H1 (cell line): ENCODE measurements at places on chromosomes 7 and 10.

GRCh38 chr7:36617408-36617807, 106.9 kb downstream of the AOAH start:
- DNase-seq = no peak

- DNase-seq = no peak
These were observed 108.0 kb downstream of the MBL2 start for GRCh38 chr10:52664629-52665028.

- no peak for DNase-seq
These were observed 129.1 kb upstream of the PPP1R3A start for GRCh38 chr7:114047889-114048288.

DNA sequence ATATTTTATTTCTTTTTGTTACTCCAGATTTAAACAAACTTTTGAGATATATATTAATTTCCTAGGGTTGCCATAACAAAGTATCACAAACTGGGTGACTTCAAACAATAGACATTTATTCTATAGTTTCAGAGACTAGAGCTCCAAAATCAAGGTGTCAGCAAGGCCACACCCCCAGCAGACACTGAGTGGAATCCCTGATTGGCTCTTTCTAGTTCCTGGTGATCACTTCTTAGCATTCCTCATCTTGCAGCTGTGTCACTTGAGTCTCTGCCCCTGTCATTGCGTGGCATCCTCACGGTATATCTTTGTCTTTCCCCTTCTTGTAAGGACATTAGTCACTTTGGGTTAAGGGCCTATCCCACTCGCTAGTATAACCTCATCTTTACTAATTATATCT, 7.6 kb upstream of the SLC26A3 start:
- no peak for DNase-seq

- DNase-seq = no peak
These were observed 52.8 kb downstream of the NAMPT start for GRCh38 chr7:106231856-106232490.

DNA sequence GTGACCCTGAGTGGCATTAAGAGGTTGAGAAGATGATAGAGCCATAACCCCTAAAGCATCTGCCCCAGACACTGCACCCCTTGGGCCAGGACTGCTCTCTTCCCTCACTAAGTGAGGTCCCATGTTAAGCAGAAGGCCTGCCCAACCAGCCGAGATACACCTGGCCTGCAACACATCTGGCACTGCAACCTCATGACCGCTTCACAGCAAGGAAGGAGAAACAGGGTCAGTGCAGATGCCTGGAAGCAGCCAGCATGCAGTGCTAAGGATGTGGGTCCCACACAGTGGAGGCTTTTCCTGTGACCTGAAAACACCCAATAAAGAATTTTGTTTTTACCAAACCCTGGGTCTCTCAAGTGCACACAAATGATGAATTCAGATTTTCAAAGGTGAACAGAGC, 7.4 kb downstream of the NOD1 start:
- DNase-seq = no peak

DNA sequence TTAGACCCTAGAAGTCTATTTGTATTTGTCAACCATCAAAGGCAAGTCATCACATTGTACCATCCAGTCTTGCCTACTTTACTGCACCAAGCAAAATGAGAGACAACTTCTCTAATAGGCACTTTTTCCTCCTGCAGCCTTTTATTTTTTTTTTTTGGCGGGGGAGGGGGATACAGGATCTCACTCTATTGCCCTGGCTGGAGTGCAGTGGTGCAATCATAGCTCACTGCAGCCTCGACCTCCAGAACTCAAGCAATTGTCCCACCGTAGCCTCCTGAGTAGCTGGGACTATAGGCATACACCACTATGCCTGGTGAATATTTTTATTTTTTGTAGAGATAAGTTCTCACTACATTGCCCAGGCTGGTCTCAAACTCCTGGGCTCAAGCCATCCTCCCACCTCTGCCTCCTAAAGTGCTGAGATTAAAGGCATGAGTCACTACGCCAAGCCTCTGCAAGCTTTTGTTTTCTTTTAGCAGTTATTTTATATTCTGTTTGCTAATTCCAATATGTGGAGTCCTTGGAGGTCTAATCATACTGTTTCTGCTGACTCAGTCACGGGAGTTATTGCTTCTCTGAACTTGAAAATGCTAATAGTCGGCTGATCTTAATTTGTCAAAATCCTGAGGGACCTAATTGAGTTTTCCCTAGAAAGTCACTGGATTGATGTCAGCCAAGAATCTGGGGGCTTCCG, 14.2 kb downstream of the KPNA7 start:
- DNase-seq = no peak

DNA sequence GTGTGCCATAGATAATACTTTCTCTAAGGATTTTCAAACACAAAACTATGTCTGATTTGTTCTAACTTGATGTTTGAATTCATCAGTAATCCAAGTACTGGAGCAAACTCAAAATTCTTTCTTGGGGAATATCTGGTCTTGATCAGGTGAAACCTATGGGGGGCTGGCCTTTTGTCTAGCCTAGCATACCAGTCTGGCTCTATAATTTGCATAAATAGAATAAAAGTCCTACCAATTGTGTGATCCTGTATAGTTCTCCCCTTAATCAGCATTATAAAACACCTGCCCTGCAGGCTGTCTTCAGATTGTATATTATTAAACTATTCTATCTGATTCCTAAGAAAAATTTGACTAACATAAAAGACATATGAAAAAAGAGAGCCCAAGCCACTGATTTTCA, 233.8 kb upstream of the LRRN3 start:
- no peak for DNase-seq

DNA sequence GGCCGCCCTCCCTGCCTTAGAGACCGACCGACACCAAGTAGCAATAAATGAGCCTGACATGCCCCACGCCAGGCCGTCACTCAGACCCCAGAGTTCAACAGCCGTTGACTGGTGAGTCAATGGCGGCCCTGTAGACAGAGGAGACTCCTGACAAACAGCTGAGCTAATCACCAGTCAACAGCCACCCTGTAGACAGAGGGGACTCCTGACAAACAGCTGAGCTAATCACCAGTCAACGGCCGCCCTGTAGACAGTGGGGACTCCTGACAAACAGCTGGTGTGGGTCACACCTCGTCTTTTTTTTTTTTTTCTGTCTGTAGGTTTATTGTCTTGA, 16.9 kb upstream of the KNDC1 start:
- no peak for DNase-seq

GRCh38 chr7:96182424-96183158, 139.3 kb downstream of the SLC25A13 start:
- no peak for DNase-seq

GRCh38 chr7:129858490-129858889, 94.3 kb downstream of the UBE2H start:
- no peak for DNase-seq

DNA sequence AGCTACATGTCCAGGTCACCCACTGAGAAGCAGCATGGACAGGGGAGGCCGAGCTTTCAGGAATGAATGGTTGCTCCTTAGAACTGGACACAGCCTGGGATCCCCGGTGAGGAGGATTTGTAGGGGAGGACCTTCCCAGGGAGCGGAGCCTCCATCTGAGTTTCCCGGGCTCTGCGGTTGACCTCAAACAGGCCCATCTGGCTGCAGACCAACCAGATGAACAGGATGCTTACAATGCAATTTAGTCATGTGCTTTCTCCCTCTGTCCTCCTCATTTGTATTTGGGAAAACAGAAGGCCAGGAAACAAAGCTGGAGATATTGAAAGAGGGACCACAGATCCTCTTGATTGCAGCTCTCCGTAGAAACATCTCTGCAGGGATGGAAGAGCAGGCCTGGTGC, 104.8 kb downstream of the EMX2 start:
- DNase-seq = no peak

GRCh38 chr10:130491693-130492050, 355.5 kb downstream of the GLRX3 start:
- no peak for DNase-seq
